8988T (cell line): ENCODE measurements at places on chromosomes 7 and 10.
A peak's percentile ranks its signal among the peaks of the same experiment; 100 is the strongest.

DNA sequence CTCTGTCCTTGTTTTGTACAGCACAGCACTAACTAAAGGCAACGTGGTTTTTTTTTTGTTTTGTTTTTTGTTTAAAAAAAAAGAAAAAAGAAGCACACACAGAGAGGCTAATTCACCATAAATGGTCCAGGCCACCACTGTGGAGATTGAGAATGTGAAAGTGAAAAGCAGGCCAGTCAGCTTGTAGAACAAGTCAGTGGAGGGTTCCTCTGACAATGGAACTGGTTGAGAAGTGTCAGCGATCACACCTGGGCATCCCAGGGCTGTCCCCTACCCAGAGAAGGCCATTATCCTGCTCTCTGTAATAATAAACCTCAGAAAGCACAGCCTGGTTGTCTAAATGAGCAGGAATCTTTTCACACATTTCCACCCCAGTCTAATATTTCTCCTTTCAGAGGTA lies 119.6 kb upstream of the ZNF438 start:
- DNase-seq = no peak

DNA sequence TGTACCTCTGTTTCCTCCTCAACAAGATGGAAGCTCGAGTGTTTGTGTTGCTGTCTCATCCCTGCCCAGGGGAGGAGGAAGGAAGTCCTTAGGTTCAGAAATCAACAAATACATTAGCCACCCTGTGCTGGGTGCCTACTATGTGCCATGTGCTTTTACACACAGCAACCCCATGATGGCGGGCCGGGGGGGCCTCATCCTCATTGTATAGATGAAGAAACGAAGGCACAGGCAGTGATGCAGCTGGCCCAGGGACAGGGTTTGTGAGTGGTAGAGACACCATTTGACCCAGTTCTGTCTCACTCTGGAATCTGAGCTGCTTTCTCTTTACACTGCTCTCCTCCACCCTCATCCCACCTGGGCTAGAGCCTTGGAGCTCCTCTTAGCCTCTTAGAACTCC lies 1.9 kb upstream of the CALHM2 start:
- no peak for DNase-seq

DNA sequence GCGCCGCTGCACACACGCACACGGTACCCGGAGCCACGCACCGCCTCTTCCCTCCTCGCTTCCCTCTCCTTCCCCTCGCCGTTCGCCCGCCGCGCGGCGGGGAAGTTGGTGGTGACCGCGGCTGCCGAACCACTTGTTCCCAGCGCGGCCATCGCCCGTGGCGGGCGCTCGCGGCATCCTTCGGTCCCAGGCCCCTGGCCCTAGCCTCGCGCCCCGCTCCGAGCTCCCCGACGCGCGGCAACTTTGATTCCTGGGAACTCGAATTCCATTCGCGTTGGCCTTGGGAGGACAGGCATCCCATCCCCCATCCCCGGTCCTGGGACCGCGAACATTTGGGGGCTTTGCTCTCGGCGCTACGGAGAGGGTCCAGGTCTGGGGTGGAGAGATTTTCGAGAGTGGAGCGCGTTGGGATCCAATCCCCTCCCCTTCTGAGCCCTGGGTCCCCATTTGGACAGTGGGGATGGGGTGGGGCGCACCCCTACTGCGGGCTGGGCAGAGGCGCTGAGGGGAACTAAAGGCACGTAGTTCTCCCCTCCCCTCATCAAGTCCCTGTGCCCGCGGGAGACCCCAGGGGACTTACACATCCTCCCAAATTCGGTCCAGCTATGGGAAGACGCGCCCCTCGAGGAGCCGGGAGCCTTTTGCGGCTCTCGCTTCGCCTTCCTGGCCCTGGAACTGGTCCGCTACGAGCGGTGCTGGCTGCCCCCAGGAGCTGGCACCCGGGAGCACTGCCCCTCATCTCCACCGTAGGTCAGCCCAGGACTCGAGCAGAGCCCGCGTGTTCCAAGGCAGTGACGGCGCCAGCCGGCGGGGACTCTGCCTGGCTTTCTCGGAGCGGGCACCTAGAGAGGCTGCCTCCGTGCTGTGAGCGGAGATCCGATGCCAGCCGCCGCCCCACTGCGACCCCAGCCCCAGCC lies 834 bp downstream of the CDH23 start:
- DNase-seq = no peak

DNA sequence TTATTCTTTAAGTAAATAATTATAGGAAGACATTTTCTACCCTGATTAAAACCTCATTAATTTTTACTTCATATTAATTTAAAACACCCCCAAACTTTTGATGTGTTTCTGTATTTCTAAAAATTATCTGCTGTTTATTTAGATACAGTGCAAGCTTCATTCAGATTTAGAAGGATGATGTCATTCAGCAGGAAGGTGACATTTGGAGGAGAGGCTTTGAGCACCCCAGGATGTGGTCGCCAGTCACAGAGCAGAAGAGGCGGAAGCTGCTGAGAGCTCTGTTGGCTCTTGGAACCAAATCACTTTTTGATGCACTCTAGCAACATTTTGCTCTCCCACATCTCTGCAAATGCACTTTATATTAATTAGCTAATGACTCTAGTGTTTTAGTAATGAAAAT lies 233.9 kb upstream of the CACNA2D1 start:
- no peak for DNase-seq

GRCh38 chr7:77239471-77239870 lies 39.9 kb upstream of the FGL2 start:
- DNase-seq = no peak

DNA sequence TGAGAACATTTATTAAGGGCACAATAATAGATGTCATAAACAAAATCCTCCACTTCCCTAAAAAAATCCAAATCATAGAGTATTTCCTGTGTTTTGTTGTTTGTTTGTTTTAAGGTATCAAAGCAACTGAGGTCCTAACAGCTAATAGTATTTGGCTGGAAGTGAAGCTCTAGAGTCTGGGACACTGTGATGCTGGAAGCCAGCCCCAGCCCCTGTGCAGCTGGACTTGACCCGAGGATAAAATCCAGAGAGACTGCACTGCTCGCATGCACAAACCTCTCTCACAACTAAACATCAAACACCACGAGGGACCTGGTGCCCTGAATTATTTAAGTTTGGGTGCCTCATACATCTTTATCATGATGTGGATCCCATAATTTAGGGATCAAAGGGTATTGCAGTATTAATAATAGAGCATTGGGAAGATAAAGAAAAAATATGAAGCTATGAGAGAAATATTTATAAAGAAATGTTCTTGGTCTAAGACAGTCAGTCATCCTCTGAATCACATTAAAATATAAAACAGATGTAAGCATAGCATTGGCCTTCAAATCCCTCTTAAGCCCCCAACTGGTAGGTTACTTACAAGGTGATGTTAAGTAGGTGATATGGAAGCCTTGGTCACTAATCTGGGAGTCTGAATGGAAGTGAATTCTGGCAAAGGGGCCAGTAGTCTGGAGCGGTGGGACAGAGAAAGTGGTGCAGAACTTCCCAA lies 44.4 kb downstream of the CUBN start:
- DNase-seq = no peak

DNA sequence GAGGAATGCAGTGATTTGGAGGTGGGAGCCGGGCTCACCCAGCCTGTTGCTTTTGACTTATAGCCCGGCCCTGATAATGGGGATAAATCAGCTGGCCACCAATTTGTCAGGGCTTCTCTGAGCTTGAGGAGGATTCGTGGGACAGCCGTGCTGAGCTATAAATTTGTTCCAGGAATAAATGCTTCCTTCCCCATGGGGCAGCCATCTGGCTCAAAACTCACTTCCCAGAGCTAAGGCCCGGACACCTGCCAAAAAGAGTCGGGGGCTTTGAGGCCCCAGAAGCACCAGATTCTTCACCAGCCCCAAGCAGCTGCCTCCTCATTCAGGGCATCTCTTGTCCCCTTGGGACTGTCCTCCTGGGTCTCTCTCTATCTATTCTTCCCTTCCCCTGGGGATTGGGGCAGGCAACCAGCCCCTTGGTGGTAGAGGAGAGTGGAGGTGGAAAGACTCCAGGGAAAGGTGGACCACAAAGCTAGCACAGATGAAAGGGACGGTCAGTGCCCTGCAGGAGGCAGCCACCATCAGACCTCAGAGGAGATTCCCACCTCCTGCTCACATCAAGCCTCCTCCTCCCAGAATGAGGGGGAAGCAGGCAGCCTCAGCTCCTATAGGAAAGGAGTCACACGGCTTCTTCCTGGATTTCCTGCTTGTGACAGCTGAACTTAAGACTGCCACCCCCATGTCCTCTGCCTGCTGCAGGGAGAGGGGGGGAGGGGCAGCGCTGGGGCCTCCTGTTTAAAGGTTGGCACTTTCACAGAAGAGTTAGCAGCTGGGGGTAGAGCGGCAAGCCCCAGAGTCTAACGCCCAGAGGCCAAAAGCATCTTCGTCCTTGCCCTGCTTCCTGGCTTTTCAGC lies 44.2 kb upstream of the LRRC4 start:
- DNase-seq = no peak

GRCh38 chr10:29332061-29332760 lies 43.3 kb downstream of the LYZL1 start:
- DNase-seq = no peak

DNA sequence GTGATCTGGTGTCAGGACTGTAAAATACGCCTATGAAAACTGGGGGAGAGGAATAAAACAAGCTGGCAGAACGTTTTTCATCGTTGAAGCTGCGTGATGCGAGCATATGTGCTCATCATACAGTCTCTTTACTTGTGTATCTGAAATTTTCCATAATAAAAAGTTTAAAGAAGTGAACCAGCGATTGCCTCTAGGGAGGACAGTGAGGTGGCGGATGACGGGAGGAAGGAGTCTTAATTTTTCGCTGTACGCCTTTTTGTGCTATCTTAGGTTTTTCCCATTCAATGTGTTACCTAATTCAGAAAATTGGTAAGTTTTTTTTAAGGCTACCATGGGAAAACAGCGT lies 891 bp upstream of the WAPL start:
- DNase-seq = no peak

DNA sequence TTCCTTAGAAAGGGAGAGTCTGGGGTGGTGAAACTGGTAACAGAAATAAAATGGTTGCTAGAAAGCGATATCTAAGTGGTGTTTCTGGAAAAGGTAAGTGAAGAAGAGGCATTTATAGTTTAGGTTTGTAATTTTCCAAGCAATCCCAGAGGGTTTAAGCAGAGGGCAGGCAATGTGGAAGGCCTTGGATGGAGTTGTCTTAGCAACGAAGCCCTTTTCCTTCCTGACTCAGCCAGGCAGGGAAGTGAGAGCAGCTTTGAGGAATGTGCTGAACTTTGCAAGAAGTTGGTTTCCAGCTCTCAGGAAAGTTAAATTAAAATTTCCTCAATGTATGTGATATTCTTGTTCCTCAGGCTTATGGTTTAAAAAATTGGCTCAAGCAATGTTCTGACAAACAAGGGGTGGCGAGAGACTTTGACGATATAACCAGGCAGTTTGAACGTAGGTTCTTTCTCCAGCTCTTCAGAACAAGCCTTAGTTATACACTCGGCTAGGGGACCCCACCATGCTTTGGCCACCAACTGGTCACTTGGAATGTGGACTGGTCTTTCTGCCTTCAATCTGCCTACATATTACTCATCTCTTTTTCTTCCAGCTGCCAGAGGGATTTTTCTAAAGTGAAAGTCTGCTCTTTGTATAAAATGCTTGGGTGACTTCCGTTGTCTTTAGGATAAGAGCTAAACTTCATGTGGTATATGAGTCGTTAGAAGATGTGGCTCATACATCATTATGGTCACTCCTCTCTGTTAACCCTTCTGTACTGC lies 66.9 kb upstream of the SLC25A13 start:
- DNase-seq = no peak

DNA sequence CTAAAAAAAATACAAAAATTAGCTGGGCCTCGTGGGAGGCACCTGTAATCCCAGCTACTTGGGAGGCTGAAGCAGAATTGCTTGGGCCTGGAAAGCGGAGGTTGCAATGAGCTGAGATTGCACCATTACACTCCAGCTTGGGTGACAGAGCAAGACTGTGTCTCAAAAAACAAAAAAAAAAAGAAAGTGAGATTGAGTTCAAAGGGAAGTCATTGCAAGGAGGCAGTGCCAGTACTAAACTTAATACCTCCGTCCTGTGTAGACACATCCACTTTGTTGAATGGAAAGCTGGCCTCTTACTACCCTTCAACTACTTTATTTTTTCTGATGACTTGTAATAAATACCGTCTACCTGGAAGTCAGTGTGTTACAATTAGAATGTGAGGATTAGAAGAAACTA lies 31.0 kb downstream of the AHCYL2 start:
- DNase-seq = no peak

DNA sequence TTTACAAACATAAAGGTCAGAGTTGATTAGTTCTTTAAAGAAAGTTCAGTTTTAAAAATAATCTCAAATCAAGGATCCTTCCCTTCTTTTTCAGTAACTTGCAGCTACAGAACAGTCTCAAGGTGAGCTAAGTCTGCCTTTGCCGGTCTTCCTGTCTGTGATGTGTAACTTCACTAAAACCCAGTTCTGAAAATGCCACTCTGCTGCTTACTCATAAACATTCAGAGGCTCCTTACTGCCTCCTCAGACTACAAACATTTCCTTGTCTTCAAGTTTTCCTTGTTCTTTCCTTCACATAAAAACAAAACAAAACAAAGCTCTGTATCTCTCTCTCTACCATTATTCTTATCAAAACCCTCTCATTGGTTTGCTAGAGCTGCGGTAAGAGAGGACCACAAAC lies 128.7 kb downstream of the ETV1 start:
- no peak for DNase-seq

DNA sequence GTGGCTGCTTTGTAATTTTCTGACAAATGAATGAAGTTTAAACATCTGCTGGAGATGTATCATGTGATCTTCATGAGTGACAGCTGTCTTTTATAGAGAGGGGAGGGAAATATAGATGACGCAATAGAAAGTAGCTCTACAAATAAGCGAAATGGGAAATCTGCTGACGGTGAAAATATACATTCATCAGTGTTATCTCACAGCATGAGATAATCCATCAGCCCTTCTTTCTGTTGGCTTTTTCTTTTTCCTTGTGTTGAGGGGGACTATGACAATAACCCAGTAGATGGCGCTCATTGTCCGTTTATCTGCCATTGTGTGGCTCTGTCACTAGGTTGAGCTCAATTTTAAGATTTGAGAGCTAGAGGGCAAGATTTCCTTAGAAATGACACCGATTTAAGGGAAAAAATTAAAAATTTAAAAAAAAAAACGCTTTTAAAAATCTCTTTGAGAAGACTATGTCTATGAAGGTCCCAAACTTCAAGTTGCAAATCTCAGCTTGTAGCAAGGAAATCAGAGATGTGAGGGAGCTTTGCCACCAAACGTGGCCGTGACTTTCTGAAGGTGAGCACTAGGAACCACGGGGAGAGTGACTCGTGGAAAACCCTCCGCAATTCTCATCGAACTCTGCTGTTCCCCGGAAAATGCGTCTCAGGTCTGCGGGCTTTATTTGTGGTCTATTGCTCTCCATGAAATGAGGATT lies 114.6 kb upstream of the SFMBT2 start:
- DNase-seq = peak; percentile 32

DNA sequence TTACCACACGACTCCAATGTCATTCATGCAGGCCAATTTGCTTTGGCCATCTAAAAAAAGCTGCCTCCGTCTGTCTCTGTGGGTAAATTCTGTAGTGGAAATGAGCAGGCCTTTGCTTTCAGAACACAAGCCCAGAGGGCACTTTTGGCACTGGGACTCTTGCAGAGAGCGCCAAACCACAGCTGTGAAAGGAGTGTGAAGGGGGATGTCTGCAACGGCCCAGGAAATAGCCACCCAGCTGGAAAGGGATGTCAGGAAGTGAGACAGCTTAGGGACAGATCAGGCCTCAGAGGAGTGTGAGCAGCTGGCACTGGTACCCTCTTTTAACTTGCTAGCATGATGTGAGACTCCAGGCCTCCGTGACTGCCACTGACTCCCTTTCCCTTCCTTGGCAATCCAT lies 152.4 kb downstream of the DKK1 start:
- no peak for DNase-seq
